Muscle of arm (tissue), 14 donors: ENCODE measurements at places on chromosomes 16 and 17.

GRCh38 chr17:30600830-30601494, 123.8 kb downstream of the GOSR1 start:
- DNase-seq = peak; percentile 45

DNA sequence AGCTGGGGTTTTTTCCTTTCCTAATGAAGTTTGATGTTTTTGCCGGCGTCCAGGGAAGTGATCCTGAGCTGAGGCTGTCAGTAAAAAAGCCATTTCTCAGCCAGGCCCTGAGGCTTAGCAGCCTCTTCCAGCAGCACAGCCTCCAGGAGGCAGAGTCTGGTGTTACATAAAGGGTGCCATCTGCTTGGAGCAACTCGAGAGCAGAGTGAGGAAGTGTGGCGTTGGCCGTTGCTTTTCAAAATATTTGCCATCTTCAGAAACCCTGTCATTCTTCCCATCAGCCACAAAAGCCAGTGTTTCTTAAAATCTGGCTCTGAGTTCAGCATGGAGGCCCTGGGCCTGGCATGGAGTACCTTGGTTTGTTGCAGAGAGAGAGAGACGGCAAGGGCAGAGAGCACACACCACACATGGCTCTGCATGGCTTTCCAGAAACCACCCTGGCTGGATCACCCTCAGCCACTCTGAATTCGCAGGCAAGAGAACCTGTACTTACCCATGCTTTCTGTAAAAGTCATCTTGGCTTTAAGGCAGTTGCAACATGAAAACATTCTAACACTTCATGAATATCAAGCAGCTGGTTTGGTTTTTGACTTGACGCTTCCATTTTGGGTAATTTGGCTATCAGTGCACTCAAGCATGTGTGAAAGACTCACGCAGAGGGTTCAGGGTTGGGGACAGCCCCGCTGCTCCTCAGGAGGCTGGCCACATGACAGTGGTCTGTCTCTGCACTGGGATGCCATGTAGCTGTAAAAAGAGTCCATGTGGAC, 21.0 kb downstream of the PMM2 start:
- DNase-seq = no peak

DNA sequence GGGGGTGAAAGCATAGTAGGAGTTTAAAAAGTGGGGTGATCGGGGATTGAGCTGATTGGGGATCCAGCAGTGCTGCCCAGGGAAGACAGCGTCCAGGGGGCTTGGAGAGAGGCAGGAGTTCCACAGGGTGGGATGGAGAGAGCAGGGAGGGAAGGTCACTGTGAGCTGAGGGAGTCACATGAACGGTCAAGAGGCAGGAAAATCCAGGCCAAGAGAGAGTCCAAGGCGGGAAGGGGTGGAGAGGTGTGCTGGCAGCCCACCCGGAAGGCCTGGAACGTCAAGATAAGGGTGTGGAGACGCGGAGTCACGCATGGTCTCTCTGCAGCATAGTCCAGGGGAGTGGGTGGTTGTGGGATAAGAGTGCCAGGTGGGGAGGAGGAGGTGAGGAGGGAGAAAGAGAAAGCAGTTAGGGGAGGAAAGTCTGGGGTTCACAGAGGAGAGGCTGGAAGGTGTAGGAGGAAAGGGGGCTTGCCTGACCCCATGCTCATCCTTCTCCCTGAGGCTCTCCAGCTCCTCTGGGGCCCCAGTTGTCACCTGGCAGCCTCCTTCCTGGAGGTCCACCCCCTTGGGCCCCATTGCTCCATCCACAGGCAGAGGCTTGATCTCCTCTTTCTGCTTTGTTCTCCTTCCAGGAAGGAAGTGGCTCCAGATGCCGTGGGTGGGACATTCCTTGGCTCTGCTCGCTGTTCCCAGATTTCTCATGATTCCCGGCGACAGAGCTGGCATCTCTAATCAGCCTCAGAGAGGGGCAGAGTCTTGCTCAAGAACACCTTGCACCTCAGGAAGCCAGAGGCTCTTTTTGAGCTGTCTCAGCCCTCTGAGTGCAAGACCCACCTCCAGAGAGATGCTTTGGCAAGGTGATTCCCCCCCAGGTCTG, 28.7 kb downstream of the CCR7 start:
- DNase-seq = no peak

- DNase-seq = no peak
Observed at GRCh38 chr17:63930951-63931575, 1.1 kb downstream of the CD79B start.

DNA sequence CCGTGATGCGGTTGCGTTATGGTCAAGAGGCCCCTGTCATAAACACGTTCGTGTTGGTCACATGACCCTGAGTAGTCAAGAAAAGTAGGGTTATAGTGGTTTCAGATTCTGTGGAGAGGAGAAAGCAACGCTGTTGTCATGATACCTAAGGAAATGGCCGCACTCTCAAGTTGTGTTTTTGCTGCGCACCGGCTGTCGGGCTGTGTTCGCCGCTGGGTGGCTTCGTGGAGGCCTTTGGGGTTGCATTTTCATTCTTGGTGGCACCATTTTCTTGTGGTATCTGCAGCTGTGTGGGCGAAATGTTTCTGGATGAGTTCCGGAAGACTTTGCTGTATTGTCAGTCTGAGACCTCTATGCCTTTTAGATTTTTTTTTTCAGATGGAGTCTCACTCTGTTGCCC, 35.0 kb downstream of the DEF8 start:
- no peak for DNase-seq

DNA sequence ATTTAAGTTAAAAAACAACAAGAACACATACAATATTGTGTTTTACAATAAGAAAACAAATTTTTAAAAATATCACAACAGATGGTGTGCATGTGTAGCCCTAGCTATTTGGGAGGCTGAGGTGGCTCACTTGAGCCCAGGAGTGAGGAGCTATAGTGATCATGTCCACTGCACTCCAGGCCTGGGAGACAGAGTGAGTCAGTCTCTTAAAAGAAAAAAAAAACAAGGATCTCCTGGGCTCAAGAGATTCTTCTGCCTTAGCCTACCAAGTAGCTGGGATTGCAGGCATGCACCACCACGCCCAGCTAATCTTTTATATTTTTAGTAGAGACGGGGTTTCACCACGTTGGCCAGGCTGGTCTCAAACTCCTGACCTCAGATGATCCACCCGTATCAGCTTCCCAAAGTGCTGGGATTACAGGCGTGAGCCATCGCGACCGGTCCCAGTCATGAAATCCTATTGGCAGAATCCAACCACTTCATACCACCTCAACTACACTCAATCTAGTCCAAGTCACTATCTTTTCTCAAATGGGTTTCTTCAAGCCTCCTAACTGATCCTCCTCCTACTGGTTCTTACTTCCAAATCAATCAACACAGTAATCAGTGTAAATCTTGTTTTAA, 55.0 kb downstream of the STH start:
- no peak for DNase-seq

GRCh38 chr17:13792314-13792713, 190.6 kb upstream of the HS3ST3A1 start:
- DNase-seq = no peak

GRCh38 chr16:56424791-56425438, 430 bp downstream of the AMFR start:
- no peak for DNase-seq

GRCh38 chr17:16820161-16820877, 130.3 kb downstream of the CCDC144A start:
- peak; percentile 56 for DNase-seq

- DNase-seq = no peak
Observed at GRCh38 chr17:696369-696768, 18.3 kb downstream of the VPS53 start.
